Foreskin keratinocyte (primary cell): ENCODE measurements at places on chromosomes 2 and 18. TPM values are rescaled to one million over a fixed set of nuclear protein-coding genes. Genes with fewer than 3 reads are reported as not detected.

DNA sequence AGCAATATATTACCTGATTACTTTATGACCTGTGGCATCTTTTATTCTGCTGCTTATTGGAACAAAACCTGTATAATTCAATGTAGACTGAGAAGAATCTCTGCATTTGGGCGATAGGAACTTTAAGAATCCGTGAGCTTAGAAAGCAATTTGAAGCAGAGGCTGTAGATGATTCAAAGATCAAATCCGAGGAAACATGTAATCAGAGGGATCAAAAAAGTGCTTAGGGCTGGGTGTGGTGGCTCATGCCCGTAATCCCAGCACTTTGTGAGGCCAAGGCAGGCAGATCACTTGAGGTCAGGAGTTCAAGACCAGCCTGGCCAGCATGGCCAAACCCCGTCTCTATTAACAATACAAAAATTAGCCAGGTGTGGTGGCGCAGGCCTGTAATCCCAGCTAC lies 198.4 kb downstream of the MTX2 start:
- no peak for DNase-seq

- DNase-seq: peak; percentile 28
Measured at GRCh38 chr2:109238580-109238979, 109.6 kb downstream of the SH3RF3 start.

Gene C1GALT1C1L
- total RNA-seq: 0.11 TPM in 1 of 2 replicates, not detected in the other

GRCh38 chr2:10777842-10778723 lies 34.5 kb downstream of the PDIA6 start:
- no peak for DNase-seq

DNA sequence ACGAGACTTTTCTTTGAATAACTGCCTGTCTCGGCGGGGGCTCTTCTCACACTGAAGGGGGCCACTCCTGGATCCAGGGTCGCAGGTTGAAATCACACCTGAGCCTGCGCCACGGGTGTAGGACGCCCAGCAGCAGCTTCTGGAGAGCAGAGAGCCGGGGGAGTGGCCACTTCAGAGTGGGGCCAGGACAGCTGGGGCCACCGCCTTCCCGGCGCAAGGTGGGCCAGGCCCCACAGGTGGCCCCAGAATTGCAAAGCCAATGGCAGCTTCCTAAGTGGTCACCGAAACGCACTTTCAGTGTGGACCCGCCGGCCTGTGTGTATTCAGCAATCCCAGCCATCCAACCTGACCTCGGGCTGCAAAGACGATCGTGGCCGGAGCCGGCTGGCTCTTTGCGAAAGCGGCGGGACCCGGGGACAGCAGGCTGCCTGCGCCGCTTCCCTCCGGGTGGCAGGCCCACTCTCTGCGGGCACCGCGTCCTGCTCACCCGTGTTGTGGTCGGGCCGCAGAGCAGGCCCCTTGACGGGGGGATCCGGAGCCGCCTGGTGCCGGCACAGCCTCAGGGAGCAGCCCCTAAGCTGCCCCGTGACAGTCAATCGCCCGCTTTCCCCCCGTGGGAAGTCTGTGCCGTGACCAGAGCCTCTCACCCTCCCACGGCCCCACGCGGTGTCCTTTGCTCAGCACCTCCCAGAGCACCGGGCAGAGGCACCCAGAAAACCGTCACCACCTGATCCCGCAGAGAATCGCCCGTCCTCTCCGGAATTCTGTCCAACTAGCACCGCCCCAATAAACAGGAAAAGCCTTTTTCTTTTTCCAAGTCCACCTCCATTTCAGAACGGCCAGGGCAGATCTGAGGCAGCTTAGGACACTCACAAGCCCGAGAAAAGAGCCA lies 144.7 kb downstream of the ZNF516 start:
- DNase-seq: no peak

Gene KLHL14
- not detected in 2 replicates for total RNA-seq

GRCh38 chr2:20422402-20423271 lies 24.2 kb upstream of the RHOB start:
- DNase-seq: no peak

GRCh38 chr2:26838121-26838906 lies 9.6 kb upstream of the DPYSL5 start:
- DNase-seq: no peak

GRCh38 chr2:40192864-40193669 lies 258.8 kb downstream of the SLC8A1 start:
- peak; percentile 84 for DNase-seq

DNA sequence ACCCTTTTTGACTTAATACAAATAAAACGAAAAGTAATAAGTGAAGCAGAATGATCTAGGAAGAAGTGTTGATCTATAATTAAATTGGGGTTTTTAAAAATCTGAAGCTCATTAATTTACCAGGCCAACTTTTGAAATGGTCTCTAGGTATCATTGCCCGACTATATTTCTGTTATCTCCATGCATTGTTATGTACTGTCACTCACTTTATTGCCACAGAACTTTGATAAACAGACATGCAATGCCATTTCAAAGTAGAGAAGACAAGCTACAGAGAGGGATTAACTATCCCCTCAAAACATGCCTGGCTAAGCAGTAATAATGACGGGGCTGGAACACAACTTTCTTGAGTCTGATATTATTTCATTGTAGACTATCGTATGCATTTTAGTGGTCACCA lies 147.6 kb upstream of the ITGA4 start:
- DNase-seq: no peak

GRCh38 chr2:237566401-237567235 lies at the start of gene PRLH:
TSS of gene PRLH (plus strand) at chr2:237566574. CDS start at chr2:237566574, 0 bp downstream.
- DNase-seq: no peak

DNA sequence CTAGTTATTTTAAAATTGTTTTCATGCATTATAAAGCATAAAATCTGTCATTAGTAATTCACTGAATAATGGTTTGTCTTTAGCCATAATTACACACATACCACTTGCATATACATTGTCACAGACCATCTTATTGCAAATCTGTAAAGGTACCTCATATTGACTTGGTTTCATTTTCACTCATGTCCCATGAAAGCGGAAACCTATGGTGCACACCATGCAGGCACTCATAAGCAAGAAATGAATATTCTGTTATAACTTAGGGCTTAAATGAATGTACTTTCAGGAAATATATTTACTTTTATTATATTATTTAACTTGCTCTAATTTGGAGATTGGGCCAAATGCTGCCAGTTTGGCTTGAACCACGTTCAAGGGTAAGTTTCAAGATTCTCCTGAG lies 29.2 kb upstream of the STK17B start:
- DNase-seq: no peak

- DNase-seq: peak; percentile 23
Measured at GRCh38 chr2:134919341-134920210, 954 bp downstream of the CCNT2 start.

DNA sequence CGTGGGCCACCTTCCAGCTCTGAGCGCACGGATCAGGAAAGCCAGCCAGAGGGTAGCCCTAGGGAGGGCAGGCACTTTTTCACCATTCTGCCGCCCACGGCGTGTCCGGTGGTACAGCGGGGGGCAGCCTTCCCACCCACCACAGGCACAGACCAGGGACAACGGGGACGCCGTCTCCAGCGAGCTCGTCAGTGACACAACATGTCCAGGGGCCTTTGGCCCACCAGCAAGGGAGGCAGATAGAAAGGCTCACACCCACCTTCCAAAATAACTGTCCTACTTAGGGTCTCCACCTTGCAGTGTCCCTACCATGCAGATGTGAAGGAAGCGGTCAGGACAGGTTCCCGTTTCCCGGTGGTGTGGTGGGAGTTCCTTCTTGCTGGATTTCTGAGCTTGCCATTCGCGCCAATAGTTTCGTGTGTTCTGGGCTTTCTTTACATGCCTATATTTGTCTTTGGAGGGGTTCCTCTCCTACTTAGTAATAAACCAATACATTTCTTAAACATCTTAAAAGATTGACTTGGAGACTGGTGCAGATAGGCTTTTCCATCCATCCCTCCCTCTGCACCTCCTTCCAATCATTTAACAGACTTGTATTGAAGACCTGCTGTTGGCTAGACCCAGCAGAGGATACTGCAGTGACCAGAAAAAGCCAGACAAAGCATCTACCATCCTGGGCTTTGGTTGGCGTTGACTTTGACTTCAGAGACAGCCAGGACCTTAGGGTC lies 872 bp downstream of the ASB1 start:
- DNase-seq: peak; percentile 13

GRCh38 chr2:26587994-26588393 lies 53.2 kb downstream of the CIB4 start:
- no peak for DNase-seq

- DNase-seq: peak; percentile 96
Measured at GRCh38 chr18:46250084-46250811, 146.1 kb downstream of the HAUS1 start.

- peak; percentile 92 for DNase-seq
Measured at GRCh38 chr2:75592030-75592429, 31.3 kb upstream of the EVA1A start.

- no peak for DNase-seq
Measured at GRCh38 chr2:54680397-54681041, 42.9 kb upstream of the EML6 start.

Gene ICA1L
- total RNA-seq: 1.3 and 1.8 TPM in 2 replicates

- no peak for DNase-seq
Measured at GRCh38 chr18:10030816-10031541, 117.2 kb downstream of the VAPA start.

Gene HNRNPLL
- total RNA-seq: 35.6 and 37.1 TPM in 2 replicates

GRCh38 chr2:73984203-73984921 lies at the start of gene TET3:
TSS of gene TET3 (plus strand) at chr2:73984910. CDS start at chr2:73986404, 1,494 bp downstream.
- no peak for DNase-seq

Gene SLC4A3
- 14.4 and 17.1 TPM in 2 replicates for total RNA-seq

GRCh38 chr2:232749331-232749730 lies 27.0 kb downstream of the KCNJ13 start:
- DNase-seq: no peak
